ENCODE measurements at places on chromosomes 3 and 15.

GRCh38 chr15:88247914-88248313 lies 8.6 kb downstream of the NTRK3 start:
- no peak for DNase-seq
- no peaks in the 10 kb centered on the region for H3K36me3 ChIP-seq
- H3K27me3 ChIP-seq, result peaks cover 9% of the 10 kb centered on the region
- no peak overlapping the region for H3K27ac ChIP-seq

- no peaks in the 10 kb centered on the region for H3K36me3 ChIP-seq
- H3K4me1 ChIP-seq, result peaks cover 9% of the 10 kb centered on the region
- H3K4me3 ChIP-seq, result no peak overlapping the region
- H3K27ac ChIP-seq, result no peak overlapping the region
- DNase-seq, result no peak
These were observed 4.4 kb upstream of the ENTPD3 start for GRCh38 chr3:40382617-40382979.

DNA sequence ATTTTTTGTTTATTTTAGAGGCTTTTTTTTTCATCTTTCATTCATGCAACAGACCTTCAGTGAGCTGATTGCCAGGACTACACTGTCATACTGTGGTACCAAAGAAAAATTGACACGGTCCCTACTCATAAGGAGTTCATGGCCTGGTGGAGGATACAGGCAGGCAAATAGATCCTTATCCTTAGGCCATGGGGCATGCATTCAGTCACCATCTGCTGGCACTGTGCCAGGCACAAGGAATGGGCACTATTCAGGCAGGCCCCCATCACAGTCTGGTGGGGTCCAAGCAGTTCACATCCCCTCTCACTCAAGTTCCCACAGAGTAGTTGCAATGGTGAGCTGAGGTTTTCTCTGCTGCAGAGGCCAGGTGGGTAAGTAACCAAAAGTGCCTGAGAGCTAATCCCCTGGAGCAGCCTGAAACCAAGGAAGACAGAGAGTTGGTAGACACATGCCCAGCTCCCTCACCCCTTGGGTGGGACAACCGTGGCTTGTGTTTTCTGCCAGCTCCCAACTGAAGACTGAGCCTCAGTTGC lies 17.3 kb downstream of the CISH start:
- peaks cover 22% of the 10 kb centered on the region for H3K4me1 ChIP-seq
- no peaks in the 10 kb centered on the region for H3K27me3 ChIP-seq
- H3K4me3 ChIP-seq, result no peak overlapping the region
- DNase-seq, result no peak
- no peak overlapping the region for H3K27ac ChIP-seq

GRCh38 chr3:20039765-20040547 lies at the start of gene KAT2B:
TSS of gene KAT2B (plus strand) at chr3:20040446. CDS start at chr3:20040478, 32 bp downstream.
- peak within 1 kb of the TSS; percentile 75 for H3K4me3 ChIP-seq
- peaks cover 43% of the 10 kb centered on the region for H3K4me1 ChIP-seq
- no peaks in the 10 kb centered on the region for H3K27me3 ChIP-seq
- DNase-seq, result peak; percentile 73

- no peak overlapping the region for H3K27ac ChIP-seq
- H3K36me3 ChIP-seq, result no peaks in the 10 kb centered on the region
- H3K4me3 ChIP-seq, result no peak overlapping the region
- no peaks in the 10 kb centered on the region for H3K27me3 ChIP-seq
These were observed 174.3 kb upstream of the BCL6 start for GRCh38 chr3:187919544-187919943.

DNA sequence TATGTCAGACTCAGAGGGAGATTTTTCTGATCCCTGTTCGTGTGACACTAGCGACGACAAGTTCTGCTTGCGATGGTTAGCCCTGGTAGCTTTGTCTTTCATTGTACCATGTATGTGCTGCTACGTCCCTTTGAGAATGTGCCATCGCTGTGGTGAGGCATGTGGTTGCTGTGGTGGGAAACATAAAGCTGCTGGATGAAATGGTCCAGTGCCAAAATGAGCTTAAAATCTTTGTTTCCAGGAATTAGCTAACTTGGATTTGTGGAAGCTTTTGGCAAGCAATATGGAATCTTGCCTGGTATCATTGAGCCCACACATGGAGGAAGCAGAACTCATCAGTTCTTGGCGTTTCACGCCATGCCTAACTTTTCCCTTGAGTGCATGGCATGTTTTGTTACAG lies 98.8 kb downstream of the SPRED1 start:
- no peak overlapping the region for H3K4me3 ChIP-seq
- no peak overlapping the region for H3K27ac ChIP-seq
- peak; percentile 18 for DNase-seq
- no peaks in the 10 kb centered on the region for H3K4me1 ChIP-seq

GRCh38 chr15:59550530-59550929 lies 61.1 kb upstream of the GCNT3 start:
- H3K4me3 ChIP-seq, result no peak overlapping the region
- no peaks in the 10 kb centered on the region for H3K27me3 ChIP-seq
- no peaks in the 10 kb centered on the region for H3K36me3 ChIP-seq
- H3K4me1 ChIP-seq, result no peaks in the 10 kb centered on the region

- H3K4me1 ChIP-seq, result peaks cover 17% of the 10 kb centered on the region
- H3K36me3 ChIP-seq, result no peaks in the 10 kb centered on the region
- H3K27ac ChIP-seq, result no peak overlapping the region
- no peak overlapping the region for H3K4me3 ChIP-seq
These were observed 65.5 kb downstream of the LINGO1 start for GRCh38 chr15:77567202-77567601.

- peaks cover 13% of the 10 kb centered on the region for H3K4me1 ChIP-seq
- peak overlapping the region; percentile 67 for H3K27ac ChIP-seq
- DNase-seq, result no peak
- H3K27me3 ChIP-seq, result no peaks in the 10 kb centered on the region
- no peak overlapping the region for H3K4me3 ChIP-seq
- no peaks in the 10 kb centered on the region for H3K36me3 ChIP-seq
These were observed 103.9 kb downstream of the SNRK start for GRCh38 chr3:43390255-43390588.

- H3K27me3 ChIP-seq, result peaks cover 67% of the 10 kb centered on the region
- H3K4me1 ChIP-seq, result peaks cover 6% of the 10 kb centered on the region
- no peaks in the 10 kb centered on the region for H3K36me3 ChIP-seq
- H3K4me3 ChIP-seq, result no peak overlapping the region
- no peak for DNase-seq
These were observed 3.3 kb downstream of the CRABP1 start for GRCh38 chr15:78343276-78344060.

GRCh38 chr3:99955773-99956562 lies 138.3 kb downstream of the CMSS1 start:
- no peaks in the 10 kb centered on the region for H3K4me1 ChIP-seq
- H3K27me3 ChIP-seq, result no peaks in the 10 kb centered on the region
- no peak for DNase-seq

Measured in stomach (tissue), 19 donors.